ENCODE measurements at places on chromosomes 7 and 10.

DNA sequence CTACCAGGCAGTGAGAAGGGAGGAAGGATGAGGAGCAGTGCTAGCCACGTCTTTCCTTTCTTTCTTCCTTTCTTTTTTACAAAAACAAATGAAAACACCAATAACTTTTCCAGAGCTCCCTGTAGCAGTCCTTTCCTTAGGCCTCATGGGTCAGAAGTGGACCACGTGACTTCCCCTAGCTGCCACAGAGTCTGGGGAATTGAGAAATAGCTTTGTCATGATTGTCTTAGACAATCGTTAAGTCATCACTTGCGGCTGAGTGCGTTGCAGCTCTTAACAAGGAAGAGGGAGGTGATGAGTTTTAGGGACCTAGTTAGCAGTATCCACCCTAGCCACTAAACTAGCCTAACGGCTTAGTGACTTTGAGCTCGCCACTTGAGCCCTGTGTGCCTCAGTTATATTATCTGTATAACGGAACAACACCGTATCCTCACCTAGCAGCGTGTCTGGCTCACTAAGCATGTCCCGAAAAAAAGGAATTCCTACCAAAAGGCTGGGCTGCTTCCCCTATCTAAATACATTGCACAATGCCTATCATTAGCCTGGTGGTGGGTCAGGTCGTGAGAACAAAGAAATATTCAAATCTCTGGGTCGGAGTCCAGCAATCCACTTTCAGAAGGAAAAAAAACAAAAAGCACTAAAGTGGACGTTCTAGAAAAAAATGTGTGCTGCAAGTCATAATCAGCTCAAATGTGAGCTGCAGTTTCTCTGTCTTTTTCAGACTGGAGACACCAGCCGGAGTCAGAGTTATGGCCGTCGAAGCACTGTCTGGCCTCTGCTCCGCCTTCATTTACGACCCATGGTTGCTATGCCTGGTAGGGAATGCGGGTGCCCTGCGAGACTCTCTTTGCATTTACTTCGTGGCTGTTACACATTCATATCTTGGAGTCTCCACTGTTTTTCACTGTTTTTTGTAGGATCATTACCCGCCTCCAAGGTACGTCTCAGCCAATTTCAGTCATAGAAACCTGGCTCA is 338.5 kb upstream of the FOXK1 start:
- no peak for DNase-seq

DNA sequence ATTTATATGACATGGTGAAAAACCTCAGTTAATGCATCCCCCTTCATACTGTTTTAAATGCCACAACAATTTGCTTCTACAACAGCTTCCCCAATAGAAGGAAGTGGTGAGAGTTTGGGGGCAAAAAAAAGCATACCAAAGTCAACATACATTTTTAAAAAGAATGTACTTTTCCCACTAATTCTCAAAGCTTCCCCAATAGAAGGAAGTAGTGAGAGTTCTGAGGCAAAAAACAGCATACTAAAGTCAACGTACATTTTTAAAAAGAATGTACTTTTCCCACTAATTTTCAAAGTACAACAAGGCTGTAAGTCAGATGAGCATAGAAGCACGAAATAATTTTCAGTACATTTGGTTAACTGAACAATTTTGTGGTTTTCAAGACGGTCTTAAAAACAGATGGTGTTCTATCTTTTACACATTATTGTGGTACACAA is 24.0 kb downstream of the WASL start:
- no peak for DNase-seq

- DNase-seq: no peak
Observed at GRCh38 chr7:140456551-140457051, 22.7 kb downstream of the MKRN1 start.

DNA sequence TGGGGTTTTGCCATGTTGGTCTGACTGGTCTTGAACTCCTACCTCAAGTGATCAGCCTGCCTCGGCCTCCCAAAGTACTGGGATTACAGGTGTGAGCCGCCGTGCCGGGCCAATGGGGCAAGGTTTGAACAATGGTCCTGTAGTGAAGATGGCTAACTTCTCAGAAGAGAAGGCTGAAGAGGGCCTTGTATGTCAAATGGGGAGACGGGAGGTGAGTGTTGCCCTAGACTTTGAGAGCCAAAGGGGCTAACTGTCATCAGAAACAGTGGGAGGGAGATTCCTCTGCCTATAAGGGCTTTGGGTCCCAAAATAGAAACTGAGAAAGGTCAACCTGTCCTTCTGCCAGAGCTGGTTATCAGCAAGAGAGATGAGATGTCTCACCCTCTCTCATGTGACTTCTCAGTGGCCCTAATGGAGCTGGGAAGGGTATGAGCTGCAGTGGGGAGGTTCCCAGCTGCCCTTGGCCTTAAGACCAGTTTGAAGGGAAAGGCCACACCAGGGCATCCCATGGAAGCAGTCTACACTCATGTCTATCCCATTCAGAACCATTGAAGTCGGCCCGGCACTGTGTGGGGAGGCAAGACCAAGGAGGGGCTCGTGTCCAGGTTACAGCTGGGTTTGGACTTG is 1.3 kb upstream of the SAMD8 start:
- no peak for DNase-seq

DNA sequence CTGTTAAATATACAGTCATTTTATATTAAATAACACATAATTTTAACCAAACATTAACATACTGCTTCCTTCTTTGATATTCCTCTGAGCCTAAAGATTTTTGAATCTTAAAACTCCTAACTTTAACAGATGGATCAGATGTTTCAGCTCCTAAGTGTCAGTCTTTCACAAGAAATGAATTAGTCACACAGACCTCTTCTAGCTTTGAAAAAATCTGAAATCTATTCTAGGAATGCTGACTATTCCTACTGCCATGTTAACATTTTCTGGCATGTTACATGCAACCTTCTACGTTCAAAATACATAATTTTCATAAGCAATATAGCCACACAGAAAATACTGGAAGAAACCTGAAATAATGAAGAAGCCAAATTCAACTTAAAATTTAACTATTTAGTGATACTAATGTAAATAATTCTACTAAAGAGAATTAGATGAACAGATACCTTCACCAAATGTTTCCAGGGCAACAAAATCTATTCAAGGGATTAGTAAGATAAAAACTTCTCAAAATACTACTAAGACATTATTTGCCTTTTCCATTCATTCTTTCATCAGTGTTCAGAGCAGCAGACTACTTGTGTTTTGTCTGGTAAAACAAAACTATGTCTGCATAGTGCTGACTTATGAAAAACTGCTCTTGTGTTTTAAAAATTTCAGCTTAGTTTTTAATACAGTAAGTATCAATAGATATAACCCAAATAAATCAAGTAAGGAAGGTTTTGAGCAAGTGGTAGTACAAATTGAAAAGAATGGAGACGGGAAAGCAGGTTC is 9.2 kb downstream of the JMJD1C start:
- DNase-seq: no peak

DNA sequence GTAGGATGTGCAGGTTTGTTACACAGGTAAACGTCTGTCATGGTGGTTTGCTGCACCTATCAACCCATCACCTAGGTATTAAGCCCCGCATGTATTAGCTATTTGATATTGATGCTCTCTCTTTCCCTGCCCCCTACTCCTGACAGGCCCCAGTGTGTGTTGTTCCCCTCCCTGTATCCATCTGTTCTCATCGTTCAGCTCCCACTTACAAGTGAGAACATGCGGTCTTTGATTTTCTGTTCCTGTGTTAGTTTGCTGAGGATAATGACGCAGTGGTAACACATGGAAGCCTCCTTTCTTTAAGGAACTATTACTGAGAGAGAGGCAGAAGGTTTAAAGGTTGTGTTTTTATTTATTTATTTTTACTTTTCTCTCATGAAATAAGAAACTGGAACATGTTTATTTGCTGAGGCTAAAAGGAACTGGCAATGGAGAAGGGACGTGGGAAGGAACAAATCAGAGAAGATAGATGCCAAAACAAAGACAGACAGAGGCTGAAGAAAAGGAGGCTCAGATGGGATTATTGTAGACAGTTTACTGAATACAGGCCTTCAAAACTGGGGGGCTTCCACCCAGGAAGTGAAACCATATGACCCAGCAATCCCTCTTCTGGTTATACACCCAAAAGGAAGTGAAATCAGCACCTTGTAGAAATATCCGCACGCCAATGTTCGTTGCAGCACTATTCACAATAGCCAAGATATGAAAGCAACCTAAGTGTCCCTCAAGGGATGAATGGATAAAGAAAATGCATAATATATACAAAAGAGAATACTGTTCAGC is 556.3 kb downstream of the GRM8 start:
- no peak for DNase-seq

DNA sequence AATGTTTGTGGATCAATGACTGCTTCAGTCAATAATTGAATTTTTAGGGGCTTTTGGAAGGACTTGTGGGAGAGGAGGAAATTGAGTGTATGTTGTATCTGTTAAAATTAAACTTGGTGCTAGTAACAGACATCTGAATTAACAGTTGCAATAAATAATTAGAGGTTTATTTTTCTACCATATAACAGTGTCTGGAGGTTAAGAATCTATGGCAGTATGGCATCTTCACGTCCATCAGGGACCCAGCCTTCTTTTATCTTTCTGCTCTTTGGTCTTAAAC is 72.8 kb upstream of the HABP2 start:
- no peak for DNase-seq

Measured in SK-N-SH (cell line).